ENCODE measurements at places on chromosomes 2 and 18. TPM values are rescaled to one million over a fixed set of nuclear protein-coding genes. Genes with fewer than 3 reads are reported as not detected.
A peak's percentile ranks its signal among the peaks of the same experiment; 100 is the strongest.

DNA sequence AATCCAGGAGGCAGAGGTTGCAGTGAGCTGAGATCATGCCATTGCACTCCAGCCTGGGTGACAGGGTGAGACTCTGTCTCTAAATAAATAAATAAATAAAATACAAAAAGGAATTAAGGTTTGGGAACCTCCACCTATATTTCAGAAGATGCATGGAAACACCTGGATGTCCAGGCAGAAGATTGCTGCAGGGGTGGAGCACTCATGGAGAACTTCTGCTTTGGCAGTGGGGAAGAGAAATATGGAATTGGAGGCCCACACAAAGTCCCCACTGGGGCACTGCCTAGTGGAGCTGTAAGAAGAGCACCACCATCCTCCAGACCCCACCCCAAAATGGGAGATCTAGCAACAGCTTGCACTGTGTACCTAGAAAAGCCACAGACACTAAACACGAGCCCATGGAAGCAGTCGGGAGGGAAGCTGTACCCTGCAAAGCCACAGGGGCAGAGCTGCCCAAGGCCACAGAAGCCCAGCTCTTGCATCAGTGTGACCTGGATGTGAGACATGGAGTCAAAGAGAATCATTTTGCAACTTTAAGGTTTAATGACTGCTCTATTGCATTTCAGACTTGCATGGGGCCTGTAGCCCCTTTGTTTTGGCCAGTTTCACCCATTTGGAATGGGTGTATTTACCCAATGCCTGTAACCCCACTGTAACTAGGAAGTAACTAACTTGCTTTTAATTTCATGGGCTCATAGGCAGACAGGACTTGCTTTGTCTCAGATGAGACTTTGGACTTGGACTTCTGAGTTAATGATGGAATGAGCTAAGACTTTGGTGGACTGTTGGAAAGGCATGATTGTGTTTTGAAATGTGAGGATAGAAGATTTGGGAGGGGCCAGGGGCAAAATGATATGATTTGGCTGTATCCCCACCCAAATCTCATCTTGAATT lies 265.3 kb downstream of the ZEB2 start:
- no peak for DNase-seq

GRCh38 chr2:211203986-211204385 lies 647.6 kb downstream of the CPS1 start:
- no peak for DNase-seq

DNA sequence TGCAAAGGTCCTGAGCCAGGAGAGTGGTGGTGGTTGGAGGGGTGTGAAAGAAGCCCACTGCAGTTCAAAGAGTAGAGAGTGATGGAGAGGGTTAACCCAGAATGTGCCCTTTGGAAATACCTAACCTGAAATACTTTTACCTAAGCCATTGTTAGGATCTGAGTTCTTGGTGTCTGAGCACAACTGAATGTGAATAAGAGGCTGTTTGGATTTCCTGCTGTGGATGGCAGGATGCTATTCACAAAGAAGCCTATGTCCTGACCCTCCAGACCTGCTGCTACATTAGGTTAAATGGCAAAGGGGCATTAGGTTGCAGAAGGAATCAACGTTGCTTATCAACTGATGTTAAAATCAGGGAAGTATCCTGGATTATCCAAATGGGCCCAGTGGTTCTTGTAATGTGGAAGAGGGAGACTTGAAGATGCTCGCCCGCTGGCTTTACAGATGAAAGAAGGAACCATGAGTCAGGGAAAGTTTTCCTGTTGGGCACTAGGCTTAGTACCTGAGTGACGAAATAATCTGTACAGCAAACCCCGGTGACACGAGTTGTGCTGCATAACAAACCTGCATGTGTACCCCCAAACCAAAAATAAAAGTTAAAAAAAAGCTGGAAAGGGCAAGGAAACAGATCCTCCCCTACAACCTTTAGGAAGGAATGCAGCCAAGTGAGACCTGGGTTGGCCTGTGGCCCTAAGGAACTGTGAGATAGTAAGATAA lies 27.2 kb downstream of the ITGA6 start:
- no peak for DNase-seq

- peak; percentile 79 for DNase-seq
Measured at GRCh38 chr2:96267159-96267971, 1.3 kb downstream of the CIAO1 start.

SCN9A gene
- not detected for total RNA-seq
